ENCODE measurements at places on chromosomes 11 and 22. TPM values are rescaled to one million over a fixed set of nuclear protein-coding genes. Genes with fewer than 3 reads are reported as not detected.

The PYGM gene
- 90.1 TPM for polyA plus RNA-seq

The PANX1 gene
- polyA plus RNA-seq = 5.9 TPM

The CRACR2B gene
- 11.5 TPM for polyA plus RNA-seq

The DDIAS gene
- polyA plus RNA-seq = 0.38 TPM

The CASP12 gene
- 0.06 TPM for polyA plus RNA-seq

The ARVCF gene
- polyA plus RNA-seq = 58.9 TPM

The MS4A12 gene
- not detected for polyA plus RNA-seq

The ZP1 gene
- 0.51 TPM for polyA plus RNA-seq

The MS4A3 gene
- not detected for polyA plus RNA-seq

The CXCR5 gene
- polyA plus RNA-seq = 0.22 TPM

The PLAAT4 gene
- 11.7 TPM for polyA plus RNA-seq

The ANKK1 gene
- polyA plus RNA-seq = 0.37 TPM

The TTC28 gene
- polyA plus RNA-seq = 2.1 TPM

The ANGPTL5 gene
- 0.95 TPM for polyA plus RNA-seq

The CARD18 gene
- polyA plus RNA-seq = 0.07 TPM

- DNase-seq = no peak
These were observed 8.2 kb downstream of the TSPAN18 start for GRCh38 chr11:44734843-44735381.

- DNase-seq = no peak
These were observed 3.9 kb upstream of the EMID1 start for GRCh38 chr22:29201782-29202181.

- no peak for DNase-seq
These were observed 108.0 kb downstream of the PARVA start for GRCh38 chr11:12485328-12485727.

GRCh38 chr22:49936973-49937757 lies 18.7 kb downstream of the CRELD2 start:
- peak; percentile 66 for DNase-seq

GRCh38 chr11:27718863-27719545 lies 18.7 kb upstream of the BDNF start:
- peak; percentile 10 for DNase-seq

GRCh38 chr11:72779495-72780128 lies 14.2 kb downstream of the STARD10 start:
- no peak for DNase-seq

DNA sequence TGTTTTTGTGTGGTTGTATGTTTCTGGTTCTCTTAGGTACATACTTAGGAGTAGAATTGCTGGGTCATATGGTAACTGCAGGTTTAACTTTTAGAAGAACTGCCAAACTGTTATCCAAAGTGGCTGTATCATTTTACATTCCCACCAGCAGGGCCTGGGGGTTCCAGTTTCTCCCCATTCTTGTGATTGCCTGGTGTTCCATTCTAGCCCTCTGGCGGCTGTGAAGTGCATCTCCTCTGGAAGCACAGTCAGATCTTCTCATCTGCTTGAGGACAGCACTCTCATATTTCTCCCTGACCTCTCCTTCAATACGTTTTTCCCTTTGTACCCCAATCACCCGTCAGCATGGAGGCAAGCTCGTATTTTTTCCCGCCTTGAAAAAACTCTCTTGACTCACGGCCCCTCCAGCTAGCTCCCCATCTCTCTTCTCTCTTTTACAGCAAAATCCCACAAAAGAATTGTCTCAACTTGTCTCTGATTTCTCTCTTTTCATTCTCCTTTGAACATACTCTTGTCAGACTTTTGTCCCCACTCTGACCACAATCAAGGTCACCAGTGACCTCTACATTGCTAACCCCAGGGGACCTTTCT lies 56.8 kb upstream of the THY1 start:
- DNase-seq = no peak

- no peak for DNase-seq
These were observed 26.2 kb upstream of the GUCY1A2 start for GRCh38 chr11:107044503-107044902.

DNA sequence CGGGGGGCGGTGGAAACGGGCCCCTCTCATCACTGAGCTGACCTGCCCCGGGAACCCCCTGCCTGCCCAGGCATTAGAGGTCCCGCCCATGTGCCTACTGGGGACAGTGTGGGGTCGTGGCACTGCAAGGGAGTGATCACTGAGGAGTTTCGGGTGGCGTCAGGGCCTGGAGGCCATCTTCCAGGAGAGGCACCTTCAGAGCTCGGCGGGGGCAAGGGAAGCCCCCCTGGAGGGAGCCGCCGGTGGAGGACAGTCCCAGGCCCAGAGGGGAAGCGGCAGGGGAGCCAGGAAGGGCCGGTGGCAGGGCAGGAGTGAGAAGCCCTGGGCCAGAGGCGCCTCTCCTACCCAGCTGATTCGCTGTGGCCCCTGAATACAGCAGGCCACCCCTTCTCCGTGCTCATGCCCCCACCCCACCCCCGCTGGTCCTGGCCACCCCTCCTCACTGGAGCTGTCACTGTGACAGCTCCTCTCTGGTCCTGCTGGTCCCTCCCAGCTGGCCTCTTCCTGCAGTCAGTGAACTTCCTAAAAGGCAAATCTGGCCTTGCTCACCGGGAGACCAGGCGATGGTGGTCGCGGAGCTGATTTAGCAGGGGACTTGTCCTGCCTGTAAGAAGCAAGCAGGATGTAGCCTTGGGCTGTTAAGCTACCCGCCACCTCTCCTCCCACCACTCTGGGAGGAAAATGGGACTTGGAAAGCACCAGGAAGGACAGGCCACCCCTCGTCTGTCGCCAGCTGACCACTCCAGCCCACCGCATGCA lies 2.0 kb upstream of the MAPK11 start:
- DNase-seq = no peak

GRCh38 chr22:44118645-44119315 lies 61.9 kb upstream of the PARVG start:
- no peak for DNase-seq

GRCh38 chr22:36125434-36125833 lies 35.1 kb downstream of the APOL3 start:
- no peak for DNase-seq

- DNase-seq = no peak
These were observed 77.0 kb downstream of the MICAL2 start for GRCh38 chr11:12187399-12187798.

DNA sequence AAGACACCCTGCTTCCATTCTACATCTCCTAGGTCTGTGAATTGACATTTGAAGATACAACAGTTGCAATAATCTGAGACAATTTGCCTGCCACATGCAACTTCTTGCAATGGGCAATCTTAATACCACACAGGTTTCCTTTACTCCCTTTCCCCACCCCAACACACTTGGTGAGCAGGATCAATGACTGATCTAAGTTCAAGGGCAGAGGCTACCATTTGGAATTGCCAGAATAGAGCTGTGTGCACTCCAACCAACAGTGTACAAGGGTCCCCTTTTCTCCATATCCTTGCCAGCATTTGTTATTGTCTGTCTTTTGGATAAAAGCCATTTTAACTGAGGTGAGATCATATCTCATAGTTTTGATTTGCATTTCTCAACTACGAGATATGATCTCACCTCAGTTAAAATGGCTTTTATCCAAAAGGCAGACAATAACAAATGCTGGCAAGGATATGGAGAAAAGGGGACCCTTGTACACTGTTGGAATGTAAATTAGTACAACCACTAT lies 2.9 kb upstream of the NNMT start:
- DNase-seq = no peak

- no peak for DNase-seq
These were observed 16.0 kb downstream of the ZNRF3 start for GRCh38 chr22:28899199-28899853.

DNA sequence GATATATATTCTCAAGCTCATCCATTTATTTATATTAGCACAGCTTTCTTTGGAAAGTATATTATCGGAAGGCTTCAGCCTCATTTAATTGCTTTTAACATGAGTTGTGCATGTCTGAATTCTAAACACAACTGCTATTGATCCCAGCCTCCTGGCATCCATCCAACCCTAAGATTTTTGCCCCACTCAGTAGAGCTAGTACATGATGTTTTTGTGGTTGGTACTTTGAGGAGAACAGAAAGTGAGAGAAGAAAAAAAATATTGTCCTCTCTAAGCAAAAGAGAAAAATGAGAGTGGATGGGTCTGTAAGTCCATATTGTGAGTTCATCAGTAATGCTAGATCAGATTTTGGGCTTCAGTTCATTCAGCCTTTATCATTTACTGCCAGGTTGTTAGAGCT lies 198.7 kb downstream of the DDX10 start:
- no peak for DNase-seq

DNA sequence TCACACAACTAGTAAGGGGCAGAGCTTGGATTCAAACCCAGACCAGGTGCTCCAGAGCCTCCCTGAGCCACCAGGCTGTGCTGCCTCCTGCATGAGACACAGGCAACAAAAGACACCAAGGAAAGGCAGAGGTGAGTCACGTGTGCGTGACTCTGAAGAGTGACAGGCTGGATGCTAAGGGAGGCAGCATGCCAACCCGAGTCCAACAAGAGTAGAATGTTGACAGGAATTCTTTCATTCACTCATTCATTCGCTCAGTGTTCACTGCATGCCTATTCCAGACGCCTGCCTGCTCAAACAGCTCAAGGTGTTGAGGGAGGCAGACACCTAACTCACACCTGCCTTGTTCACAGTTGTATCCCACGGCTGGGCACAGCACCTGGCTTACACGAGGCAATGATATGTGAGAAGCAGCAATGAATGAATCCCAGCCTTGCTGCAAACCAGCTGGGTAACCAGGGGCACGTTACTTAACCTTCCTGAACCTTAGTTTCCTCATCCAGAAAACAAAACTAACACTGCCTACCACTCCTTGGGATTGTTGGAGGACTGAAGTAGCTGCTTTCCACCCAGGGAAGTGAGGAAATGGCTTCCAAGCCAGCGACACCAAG lies 73.8 kb upstream of the ARFGAP3 start:
- DNase-seq = peak; percentile 36

- no peak for DNase-seq
These were observed 534.3 kb downstream of the NTM start for GRCh38 chr11:131904756-131905155.

DNA sequence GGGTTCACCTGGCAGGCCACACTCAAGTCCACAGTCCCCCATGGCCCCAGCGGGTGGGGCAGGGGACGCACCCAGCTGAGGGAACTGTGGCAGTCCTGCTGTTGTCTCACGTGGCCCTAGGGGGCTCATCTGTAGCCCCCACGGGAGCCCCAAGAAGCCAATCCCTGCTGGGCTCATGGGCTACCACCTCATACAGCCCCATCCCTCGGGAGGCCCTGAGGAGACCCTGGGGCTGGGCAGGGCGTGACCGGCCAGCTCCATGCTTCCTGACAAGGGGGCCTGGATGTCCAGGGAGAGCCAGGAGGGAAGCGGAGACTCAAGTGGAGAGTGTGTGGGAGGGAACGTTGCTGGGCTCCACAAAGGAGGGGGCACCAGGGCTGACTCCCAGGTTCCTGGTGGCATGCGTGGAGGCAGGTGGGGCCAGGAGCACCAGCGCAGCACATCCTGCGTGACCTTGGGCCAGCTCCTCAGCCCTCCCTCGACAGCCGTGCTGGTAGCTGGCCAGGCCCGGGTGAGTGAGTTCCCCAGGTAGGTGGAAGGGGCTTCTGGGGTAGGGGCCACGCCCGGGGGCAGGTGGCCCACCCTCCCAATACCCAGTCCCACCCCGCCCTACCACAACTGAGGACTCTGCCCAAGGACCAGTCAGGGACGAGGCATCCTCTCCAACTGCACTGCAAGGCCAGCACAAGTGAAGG lies 7.9 kb downstream of the RTN4R start:
- no peak for DNase-seq

DNA sequence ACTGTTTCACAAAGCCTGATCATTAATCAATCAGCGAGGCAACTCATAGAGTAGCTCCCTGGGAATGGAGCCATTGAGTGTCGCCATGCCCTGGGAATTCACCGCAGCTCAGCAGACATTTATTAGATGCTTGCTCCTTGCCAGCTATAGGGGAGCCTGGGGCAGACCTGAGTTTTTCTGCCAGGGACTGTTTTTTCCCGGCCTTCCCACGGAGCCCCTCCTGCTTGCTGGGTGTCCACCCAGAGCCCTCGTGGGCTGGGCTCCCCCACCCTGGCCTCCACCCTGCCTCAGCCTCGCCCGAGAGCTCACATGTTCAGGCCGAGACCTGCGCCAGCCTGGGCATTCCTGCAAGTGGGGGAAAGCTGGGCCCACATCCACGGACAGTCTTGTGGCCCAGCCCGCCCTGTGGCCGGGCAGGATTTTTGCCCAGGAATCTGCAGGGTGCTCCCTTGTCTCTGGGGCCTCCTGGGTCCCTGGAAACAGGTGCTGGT lies 64.9 kb downstream of the SMIM38 start:
- DNase-seq = peak; percentile 1

DNA sequence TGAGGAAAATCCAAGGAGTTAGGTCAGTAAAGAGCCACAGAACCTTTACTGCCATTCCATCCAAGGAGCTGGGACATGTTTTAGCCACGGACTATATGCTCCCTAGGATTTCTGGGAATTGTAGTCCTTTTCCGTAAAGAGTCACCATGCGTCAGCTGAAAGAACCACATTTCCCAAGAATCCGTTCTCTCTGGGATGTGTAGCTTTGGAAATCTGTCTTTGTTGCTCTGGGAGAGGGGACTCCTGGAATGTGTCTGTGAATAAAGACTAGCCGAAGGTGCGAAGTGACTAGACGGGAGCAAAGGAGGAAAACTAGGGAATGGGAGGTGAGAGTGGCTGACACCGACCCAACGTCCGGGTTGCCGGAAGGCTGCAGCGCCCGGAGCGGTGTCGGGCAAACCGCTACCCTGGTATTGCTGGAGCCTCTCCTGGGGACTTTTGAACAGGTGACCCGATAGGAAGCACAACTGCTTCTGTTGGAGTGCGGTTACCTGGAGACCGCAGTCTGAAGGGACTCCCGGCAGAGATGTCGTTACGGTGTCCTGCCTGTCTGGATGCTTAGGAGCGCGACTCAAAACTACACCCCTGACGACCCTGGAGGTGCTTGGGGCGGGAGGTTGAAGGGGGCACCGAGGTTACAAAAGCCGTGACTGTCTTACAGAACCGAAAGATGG lies at the start of gene IFTAP:
TSS of gene IFTAP (plus strand) at position 187 of the 674 bp plus-strand sequence. CDS start 15,602 bp downstream, outside the sequence.
- peak; percentile 67 for DNase-seq

DNA sequence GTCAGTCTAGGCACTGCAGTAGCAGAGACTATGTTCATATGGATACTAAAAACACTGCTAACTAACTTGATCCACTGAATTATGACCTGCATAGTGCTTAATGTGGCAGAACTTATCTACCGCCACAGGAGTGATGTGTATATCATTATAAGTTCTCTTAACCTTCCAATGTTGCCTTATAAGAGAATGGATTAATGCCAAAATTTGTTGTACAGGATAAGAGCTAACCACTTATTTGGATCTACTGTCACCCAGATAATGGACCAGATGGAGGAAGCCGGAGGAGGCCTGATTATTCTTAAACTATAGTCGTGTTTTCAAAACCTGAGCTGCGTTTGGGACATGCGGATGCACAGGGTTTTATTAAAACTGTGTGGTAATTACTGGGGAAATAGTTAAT lies 1.9 kb upstream of the OR51B4 start:
- no peak for DNase-seq

GRCh38 chr11:71946144-71946571 lies 17.3 kb downstream of the RNF121 start:
- no peak for DNase-seq

GRCh38 chr11:122176651-122177050 lies 60.6 kb upstream of the BLID start:
- DNase-seq = no peak
